ENCODE measurements at places on chromosomes 4 and X. TPM values are rescaled to one million over a fixed set of nuclear protein-coding genes. Genes with fewer than 3 reads are reported as not detected.

Gene NIPAL1
- total RNA-seq, result 0.14 TPM

Gene KLHL4
- total RNA-seq, result not detected

Gene PYURF
- total RNA-seq, result 177 TPM

Gene TMSB15C
- not detected for total RNA-seq

Gene HTATSF1
- total RNA-seq, result 26.3 TPM

Gene EPGN
- not detected for total RNA-seq

Gene GAGE12H
- total RNA-seq, result not detected

Gene MAGED4B
- 32.8 TPM for total RNA-seq

Gene MAGEA6
- total RNA-seq, result not detected

Gene ETFDH
- 17.1 TPM for total RNA-seq

Gene TRIM61
- not detected for total RNA-seq

Gene PLP1
- total RNA-seq, result not detected

Gene ADGRL3
- total RNA-seq, result not detected

Gene PNMA5
- not detected for total RNA-seq

Gene TMEM131L
- total RNA-seq, result 4.5 TPM

Gene STS
- 0.95 TPM for total RNA-seq

Gene MAPK10
- total RNA-seq, result 0.78 TPM

Gene KLHL15
- 8.1 TPM for total RNA-seq

Gene VCX2
- not detected for total RNA-seq

Gene PHF8
- 8.7 TPM for total RNA-seq

Gene TMEM31
- total RNA-seq, result not detected

Gene RAI2
- not detected for total RNA-seq

Gene TCEAL9
- total RNA-seq, result 39.1 TPM

Gene PRSS12
- not detected for total RNA-seq

Gene NFKB1
- total RNA-seq, result 16.6 TPM

Gene NAP1L5
- total RNA-seq, result 5.4 TPM

All from G401 (cell line).